ENCODE measurements at places on chromosomes 7 and 10.

- no peak for DNase-seq
Observed at GRCh38 chr7:37045681-37046179, 321.4 kb upstream of the AOAH start.

DNA sequence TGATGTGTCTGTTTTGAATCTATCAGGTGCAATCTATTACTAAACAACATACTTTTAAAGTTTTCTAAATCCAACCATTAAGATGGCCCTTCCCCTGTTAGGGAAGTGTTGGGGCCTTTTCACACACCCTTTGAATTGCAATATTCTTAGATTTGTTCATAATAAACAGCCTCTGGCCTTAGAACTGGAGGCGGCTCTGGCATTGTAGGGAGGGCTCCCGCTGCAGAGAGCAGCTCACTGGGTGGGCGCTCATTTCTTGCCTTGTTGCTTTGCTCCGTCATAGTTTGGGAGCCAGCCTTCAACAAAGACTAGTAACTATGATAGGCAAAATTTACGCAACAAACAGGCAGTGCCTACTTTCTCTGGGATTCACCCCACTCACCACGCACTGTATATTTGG lies 4.2 kb upstream of the HOXA10 start:
- no peak for DNase-seq

DNA sequence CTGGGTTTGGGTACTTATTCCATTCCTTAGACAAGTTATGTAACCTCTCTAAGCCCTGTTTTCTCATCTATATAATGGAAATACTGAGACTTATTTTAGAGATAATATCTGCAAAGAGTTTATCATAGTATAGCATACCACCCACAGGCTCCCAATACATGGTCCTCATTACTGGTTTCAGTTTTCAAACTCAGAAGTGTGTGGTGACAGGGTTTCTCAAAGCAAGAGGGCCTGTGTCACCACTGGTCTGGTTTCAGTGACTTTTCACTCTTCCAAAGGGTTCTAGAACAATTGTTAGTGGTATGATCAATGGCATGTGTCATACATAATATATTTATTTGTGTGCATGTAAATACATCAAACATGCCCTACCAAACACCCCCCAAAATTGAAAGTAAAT lies 89.2 kb upstream of the BMPER start:
- DNase-seq: no peak

- no peak for DNase-seq
Observed at GRCh38 chr7:98085674-98086073, 21.0 kb upstream of the LMTK2 start.

GRCh38 chr7:79217976-79218626 lies 235.4 kb downstream of the MAGI2 start:
- no peak for DNase-seq

GRCh38 chr10:33498391-33498891 lies 164.0 kb upstream of the NRP1 start:
- DNase-seq: no peak

All from GM10248 (cell line).